ENCODE measurements at places on chromosomes 7 and 10. TPM values are rescaled to one million over a fixed set of nuclear protein-coding genes. Genes with fewer than 3 reads are reported as not detected.

The TMEM176A gene
- not detected for total RNA-seq

The OPN1SW gene
- total RNA-seq = not detected

The PGAM2 gene
- total RNA-seq = not detected

The GPR146 gene
- 1.9 TPM for total RNA-seq

The SLC29A4 gene
- 16.1 TPM for total RNA-seq

The EPO gene
- not detected for total RNA-seq

The CRHR2 gene
- not detected for total RNA-seq

The PAX2 gene
- 0.15 TPM for total RNA-seq

The GSTK1 gene
- total RNA-seq = 124 TPM

The SAP25 gene
- 1.3 TPM for total RNA-seq

The PSMA2 gene
- 189 TPM for total RNA-seq

The DPP6 gene
- not detected for total RNA-seq

The CYP3A4 gene
- not detected for total RNA-seq

The LGI1 gene
- not detected for total RNA-seq

Measured in A549 treated with CORT108297 at 1 μM for 4 hours (cell line).